ENCODE measurements at places on chromosomes 3 and 15. TPM values are rescaled to one million over a fixed set of nuclear protein-coding genes. Genes with fewer than 3 reads are reported as not detected.

The SNTN gene
- not detected for total RNA-seq

The CCR1 gene
- 0.35 TPM for total RNA-seq

The AGBL1 gene
- not detected for total RNA-seq

The KIF15 gene
- 15.7 TPM for total RNA-seq

The TGM5 gene
- total RNA-seq = not detected

The AADACL2 gene
- total RNA-seq = not detected

The CILP gene
- total RNA-seq = 0.02 TPM

The GHSR gene
- total RNA-seq = not detected

The PARP9 gene
- 67.5 TPM for total RNA-seq
